GF-D8 (cell line): ENCODE measurements at places on chromosomes 13 and 19.

GRCh38 chr13:52003541-52003940 lies 7.7 kb downstream of the ATP7B start:
- DNase-seq, result no peak

DNA sequence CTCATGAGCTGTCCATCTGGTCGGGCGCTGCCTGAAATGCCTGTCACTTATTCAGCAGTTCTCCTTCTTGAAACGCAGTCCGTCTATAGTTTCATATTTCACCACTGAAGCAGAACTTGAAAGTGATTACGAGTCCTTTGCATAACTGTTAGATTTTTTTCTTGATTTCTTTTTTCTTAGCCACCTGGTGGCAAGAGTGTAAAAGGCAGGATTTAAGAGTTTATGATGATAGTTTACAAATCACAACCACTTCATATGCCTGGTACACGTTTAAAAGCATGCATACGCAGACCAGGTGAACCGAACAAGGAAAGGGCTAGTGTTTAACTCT lies 45.8 kb downstream of the GGACT start:
- no peak for DNase-seq

- no peak for DNase-seq
Measured at GRCh38 chr19:10417541-10418234, 2.6 kb upstream of the PDE4A start.

GRCh38 chr13:73417012-73417615 lies 358.3 kb downstream of the KLF5 start:
- no peak for DNase-seq

DNA sequence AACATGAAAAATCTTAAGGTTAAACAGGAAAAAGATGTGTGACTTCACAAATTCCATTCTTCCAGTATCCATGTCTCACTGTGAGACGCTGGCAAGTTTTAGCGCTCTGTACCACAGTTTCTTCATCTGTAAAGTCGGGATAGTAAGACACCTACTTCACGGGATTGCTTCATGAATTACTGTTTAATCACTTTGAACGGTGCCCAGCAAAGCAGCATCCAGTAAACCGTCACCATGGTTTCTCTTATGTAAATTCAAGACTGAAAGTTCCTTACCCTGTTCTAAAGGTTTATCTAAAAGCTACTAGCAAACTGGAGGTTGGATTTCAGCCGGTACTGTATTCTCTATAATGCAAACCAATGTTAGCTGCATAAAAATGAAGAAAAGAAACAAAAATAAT lies 53.5 kb downstream of the KATNAL1 start:
- no peak for DNase-seq

DNA sequence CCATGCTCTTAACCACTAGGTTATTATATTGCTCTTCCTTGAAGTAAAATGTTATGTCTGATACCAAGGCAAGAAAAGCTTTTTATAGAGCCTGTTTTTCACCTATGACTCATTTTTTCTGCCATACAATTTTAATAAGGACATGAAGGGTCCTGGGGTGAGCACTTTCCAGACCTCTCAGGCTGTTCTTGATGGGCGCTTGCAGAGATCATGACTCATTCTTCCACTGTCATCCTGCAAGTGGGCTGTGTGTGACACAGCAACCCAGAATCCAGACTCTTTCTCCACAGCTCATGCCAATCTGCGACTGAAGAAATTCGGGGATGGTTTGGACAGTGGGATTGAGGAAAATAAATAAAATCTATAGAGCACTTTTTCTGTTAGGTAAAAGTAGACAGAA lies 506.7 kb upstream of the NBEA start:
- no peak for DNase-seq

- DNase-seq, result no peak
Measured at GRCh38 chr13:48194379-48194754, 38.6 kb upstream of the ITM2B start.

- no peak for DNase-seq
Measured at GRCh38 chr19:5624018-5624663, 1.3 kb downstream of the SAFB start.

GRCh38 chr13:78305171-78305570 lies 298.2 kb downstream of the POU4F1 start:
- no peak for DNase-seq

DNA sequence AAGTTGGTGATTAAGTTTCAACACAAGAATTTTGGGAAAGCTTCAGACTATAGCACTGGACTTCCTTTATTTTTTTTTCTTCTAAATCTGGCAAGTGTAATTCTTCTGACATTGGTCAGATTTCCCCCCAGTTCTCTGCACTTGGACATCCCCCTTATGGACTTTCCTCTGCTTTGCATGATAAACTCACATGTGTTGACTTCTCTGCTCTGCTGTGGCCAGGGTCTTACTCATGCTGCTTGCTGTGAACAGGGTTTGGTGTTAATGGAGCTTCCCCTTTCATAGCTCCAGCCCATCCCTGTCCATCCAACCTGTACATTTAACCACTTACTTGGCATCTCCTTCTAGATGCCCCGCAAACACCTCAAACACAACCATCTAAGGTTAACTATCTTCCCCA lies 70.5 kb upstream of the SPATA13 start:
- DNase-seq, result no peak

- no peak for DNase-seq
Measured at GRCh38 chr19:1231729-1232637, 5.8 kb downstream of the CBARP start.
